Left colon (tissue), 2 donors: ENCODE measurements at places on chromosomes 6 and 20.

DNA sequence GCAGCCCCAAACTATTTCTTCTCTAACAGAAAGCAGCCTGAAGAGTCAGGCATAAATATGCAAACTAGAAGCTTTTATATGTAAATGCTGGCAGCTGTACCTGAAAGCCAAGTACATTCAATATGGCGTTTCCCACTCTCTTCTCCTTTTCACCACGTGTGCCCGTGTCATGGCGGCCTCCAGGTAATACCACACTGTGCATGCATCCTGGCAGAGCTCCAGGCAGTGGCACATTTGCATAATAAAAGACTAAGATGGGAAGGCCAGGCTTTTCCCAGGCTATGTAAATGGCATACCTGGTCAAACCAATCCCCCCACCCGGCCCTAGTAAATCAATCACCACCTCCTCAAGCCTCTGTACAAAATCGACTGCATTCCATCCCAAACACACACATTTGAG is 120.6 kb downstream of the MMUT start:
- no peak for DNase-seq

GRCh38 chr6:21611485-21611884 is 17.9 kb downstream of the SOX4 start:
- no peak for DNase-seq

DNA sequence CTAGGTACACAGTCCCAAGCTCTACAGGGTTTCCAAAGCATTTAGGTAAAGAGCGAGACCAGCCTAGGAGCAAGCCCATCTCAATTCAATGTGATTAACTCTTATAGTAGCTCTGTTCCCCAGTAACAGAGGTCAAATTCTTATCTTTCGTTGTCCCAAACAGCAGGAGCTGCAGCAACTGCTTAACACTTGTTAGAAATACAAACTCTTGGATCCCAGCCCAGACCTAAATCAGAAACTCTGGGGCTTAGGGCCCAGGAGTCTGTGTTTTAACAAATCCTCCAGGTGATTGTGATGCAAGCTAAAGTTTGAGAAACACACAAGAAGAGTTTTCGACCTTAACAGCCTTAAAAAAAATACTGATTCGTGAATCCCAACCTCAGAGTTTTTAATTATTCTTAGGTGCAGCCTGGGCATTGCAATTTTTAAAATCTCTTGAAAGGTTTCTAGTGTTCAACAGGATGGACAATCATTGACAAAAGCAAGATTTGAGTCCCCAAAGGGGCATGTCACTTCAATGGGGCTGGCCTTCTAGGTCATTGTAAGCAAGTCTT is 127.4 kb upstream of the HCRTR2 start:
- DNase-seq, result no peak

- DNase-seq, result no peak
These were observed 36.2 kb upstream of the E2F3 start for GRCh38 chr6:20365456-20365855.

DNA sequence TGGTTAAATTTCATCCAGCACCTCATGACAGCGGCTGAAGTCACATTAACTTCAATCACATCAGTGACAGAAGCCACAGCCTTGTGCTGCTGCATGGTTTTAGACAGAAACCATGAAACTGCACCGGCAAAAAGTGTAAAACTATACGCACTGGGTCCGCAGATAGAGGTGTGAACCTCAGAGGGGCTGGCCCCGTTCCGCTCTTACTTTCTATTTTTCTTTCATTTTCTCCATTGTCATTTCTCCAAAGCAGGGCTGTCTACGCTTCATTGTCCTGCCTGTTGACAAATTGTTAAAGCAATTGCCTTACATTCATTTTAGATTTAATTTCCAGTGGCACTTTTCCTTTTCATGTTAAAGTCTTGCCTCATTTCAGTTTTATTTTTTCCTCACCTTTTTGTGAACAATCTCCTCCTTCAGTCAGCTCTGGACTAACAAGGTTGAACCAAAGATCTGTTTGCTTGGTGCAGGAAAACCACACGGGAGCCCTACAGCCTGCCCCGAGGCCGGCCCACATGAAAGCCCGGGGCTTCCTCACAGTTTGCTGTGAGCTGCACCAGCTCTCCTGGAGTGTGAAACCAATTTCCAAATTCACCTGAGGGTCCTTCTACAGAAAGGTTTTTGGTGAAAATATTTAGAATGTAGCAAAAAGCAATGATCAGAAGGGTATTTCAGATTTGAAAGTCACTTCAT is 63.7 kb downstream of the PRR18 start:
- no peak for DNase-seq

DNA sequence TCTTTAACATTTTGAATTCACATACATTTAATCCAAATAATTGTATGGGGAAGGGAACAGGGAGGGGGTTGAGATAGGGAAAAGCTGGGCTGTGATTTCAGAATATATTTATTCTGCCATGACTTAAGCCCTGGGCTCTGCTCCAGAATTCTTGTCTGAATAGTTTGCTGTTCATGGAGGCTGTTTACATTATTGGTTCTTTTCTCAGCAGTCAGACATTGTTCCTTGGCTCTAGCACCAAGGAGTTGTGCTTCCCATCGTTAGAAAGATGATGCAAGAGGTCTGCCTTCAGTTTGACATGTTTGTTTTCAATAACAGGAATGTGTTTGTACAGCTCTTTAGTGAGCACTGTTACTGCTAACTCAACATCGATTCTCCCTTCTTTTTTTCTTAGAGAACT is 198.8 kb upstream of the CDYL start:
- DNase-seq, result no peak

DNA sequence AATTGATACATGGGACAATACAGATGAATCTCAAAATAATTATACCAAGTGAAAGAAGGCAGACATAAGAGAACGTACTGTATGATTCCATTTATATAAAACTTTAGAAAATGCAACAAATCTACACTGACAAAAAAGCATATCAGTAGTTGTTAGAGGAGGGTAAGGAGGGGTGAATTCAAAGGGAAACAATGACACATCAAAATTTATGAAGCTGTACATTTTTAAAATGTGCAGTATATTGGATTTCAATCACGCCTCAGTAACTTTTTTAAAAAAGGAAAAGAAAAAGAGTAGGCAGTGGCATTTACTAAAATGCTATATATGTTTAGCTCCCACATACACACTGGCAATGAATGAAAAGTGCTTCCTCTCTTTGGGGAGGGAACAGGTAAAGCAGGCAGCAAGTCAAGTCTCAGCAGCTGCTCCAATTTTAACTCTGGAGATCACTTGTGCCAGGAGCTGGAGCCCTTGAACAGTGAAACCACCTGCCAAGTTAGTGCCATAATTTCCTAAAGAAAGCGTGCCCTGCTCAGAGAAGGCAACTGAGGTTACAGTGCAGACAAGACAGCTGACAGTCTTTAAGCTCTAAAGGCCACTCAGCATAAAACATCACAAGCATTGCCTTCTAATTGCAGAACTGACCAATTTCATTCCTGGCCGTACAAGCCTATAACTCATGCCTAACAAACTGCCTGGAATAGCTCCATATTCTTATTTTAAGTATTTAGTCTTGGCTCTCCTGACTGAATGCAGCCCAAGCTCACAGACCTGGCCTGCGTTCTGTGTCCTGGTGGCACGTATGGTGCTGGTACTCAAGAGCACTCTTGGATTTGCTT is 10.9 kb downstream of the FKBP1A start:
- no peak for DNase-seq

DNA sequence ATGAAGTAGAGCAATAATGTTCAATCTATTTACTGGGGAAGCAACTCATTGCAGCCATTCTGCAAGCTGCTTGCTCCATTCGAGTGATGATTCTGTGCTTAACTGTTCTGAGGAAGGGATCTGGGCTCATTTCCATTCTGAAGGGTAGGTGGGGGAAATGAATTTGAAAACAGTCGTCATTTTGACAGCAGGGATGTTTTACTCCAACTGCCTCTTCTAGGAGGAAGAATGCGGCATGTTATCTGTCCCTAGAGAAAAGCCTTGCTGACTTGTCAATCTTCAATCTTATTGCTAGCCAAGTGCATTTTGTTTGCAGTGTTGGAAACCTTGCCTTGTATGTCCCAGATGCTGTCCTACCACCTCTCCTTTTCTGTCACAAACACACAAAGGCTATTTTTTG is 105.9 kb downstream of the PRDM13 start:
- no peak for DNase-seq
